ENCODE measurements at places on chromosomes 5 and 9. TPM values are rescaled to one million over a fixed set of nuclear protein-coding genes. Genes with fewer than 3 reads are reported as not detected.

OR5C1 gene
- not detected for total RNA-seq

FBXL7 gene
- 14.4 TPM for total RNA-seq

ARRDC1 gene
- total RNA-seq: 14.8 TPM

CDKN2B-AS1 gene
- 1.4 TPM for total RNA-seq

N4BP3 gene
- 16.0 TPM for total RNA-seq
